ENCODE measurements at places on chromosomes 6 and 20.

DNA sequence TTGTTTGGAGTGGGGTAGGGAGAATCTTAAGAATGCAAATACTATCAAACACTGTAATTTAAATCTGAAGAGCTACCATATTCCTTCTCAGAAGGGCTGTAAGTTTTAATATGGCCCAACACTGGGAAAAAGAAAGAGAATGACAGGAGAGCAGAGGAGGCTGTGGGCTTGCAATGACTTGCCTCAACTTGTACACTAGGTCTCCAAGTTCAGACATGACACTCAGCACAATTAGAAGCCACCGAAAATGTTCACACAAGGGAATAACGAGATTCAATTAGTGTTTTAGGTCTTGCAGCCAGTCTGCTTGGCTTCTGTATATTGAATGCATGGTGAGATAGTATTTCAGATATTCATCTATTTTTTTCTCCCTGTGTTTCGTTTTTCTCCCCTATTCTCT is 89.4 kb downstream of the HS3ST5 start:
- no peak for DNase-seq

GRCh38 chr6:157597461-157598312 is 216.7 kb downstream of the ZDHHC14 start:
- DNase-seq: no peak

GRCh38 chr6:67184405-67184804 is 1450.7 kb upstream of the ADGRB3 start:
- no peak for DNase-seq

DNA sequence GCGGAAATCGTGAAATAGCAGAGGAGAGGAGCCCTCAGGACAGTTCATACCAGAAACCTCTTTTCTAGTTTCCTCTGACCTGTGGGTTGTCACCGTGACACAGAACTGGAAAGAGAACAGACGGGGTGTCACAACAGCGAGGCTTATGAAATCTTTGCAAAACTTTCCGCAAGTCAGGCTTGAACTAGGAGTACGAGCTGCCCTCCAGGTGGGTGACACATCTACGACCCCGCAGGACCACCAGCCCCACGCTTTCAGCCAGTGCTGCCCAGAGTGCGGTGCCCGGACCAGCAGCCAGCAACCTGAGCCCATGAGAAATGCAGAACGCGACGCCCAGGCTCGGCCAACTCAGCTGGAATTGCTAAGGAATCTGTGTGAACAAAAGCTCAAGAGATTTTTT is 30.8 kb downstream of the WRNIP1 start:
- DNase-seq: no peak

- DNase-seq: no peak
Measured at GRCh38 chr6:166476061-166476591, 93.4 kb upstream of the MPC1 start.

GRCh38 chr6:42448391-42448790 is 3.3 kb downstream of the TRERF1 start:
- no peak for DNase-seq

DNA sequence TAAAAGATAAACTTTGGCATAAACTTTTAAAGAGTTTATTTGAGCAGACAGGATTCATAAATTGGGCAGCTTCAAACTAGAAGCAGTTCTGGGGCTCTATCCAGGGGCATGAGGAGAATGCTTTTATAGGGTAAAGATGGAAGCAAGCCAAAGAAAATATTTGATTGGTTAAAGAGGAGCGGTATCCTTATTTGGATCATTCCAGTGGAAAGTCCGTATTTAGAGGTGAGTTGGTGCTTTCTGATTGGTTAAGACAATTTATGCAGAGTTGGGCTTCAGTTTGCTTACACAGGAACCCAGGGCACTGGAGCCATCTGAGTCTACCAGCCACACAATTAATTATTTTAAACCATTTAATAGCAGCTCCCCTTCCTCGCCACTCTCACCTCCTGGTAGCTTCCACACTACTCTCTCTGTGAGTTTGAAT is 37.9 kb upstream of the RNF217 start:
- no peak for DNase-seq

- DNase-seq: no peak
Measured at GRCh38 chr6:10540073-10540746, 19.1 kb downstream of the GCNT2 start.

GRCh38 chr6:12929678-12930077 is 213.1 kb downstream of the PHACTR1 start:
- no peak for DNase-seq

- DNase-seq: no peak
Measured at GRCh38 chr6:43222418-43223059, 6.7 kb downstream of the DNPH1 start.

- DNase-seq: no peak
Measured at GRCh38 chr6:137237413-137238170, 18.4 kb upstream of the IFNGR1 start.

- no peak for DNase-seq
Measured at GRCh38 chr6:125811259-125811658, 20.5 kb downstream of the NCOA7 start.

DNA sequence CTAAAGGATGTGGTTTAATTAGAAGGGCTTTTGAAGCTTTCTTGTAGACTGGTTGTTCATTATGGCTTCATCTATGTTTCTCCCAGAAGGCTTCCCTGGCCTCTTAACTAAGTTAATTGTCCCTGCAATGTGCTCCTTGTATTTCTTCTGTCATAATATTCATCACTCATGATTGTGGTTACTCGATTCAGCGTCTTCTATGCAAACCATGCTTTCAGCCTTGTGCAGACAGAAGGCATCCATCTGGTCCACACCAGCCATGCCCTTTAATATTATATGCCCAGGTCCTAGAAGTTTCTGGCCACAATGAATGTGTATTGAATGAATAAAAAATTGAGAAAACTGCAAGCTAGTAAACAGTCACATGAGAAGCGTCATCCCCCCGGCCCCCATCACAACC is 163.2 kb downstream of the KHDC1L start:
- no peak for DNase-seq

DNA sequence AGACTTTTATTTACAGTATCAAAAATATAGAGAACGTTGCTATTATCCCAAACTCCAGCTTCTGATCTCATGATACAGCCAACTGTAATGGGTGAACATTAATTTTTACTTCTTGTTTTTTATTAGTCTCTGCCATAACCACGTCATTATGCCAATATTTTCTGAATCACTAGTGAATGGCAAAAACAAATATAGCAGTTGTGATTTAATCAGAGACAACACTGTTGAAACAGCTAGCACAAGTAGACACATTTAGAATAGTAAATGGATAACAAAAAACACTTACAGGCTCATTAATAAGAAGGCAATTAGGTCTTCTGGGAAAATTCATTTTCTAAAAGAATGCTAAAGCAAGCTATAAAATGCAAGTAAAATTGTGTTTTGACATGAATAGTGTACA is 8.1 kb downstream of the PTPRK start:
- no peak for DNase-seq

DNA sequence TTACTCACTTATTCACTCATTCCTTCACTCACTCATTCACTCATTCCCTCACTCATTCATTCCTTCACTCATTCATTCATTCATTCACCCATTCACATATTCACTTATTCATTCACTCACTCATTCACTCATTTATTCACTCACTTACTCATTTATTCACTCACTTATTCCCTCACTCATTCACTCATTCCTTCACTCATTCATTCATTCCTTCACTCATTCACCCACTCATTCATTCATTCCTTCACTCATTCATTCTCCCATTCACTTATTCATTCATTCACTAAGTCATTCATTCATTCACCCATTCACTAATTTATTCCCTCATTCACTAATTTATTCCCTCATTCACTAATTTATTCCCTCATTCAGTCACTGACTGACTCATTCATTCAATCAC is 127.6 kb downstream of the EDN3 start:
- DNase-seq: no peak

DNA sequence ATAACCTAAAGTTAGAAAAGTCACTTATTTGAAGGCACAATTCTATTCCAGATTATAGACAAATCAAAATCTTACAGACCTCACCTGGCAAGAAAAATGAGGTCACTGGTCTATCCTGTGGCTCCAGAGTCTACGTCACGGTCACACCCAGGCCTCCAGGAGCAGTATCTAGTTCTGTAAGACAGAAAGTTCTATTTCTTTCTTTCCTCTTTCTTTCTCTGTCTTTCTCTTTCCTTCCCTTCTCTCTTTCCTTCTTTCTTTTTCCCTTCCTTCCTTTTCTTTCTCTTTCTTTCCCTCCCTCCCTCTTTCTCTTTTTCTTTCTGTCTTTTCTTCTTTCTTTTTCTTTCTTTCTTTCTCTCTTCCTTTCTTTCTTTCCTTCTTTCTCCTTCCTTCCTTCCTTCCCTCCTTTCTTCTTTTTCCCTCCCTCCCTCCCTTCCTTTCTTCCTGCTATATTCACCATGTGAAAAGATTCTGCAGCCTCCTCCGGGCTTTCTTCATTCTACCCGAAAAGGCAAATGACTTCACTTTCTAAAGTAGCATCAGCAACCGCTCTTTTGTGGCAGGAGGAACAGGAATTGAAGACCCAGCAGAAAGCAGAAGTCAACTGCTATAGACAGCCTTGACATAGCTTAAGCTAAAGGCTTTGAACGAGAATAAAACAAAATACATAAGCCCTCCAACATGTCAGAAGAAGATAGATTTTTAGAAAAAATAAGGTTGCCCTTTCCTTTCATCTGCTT is 83.9 kb upstream of the SIRPG start:
- peak; percentile 18 for DNase-seq

GRCh38 chr6:170058878-170059485 is 231.9 kb downstream of the DLL1 start:
- no peak for DNase-seq

DNA sequence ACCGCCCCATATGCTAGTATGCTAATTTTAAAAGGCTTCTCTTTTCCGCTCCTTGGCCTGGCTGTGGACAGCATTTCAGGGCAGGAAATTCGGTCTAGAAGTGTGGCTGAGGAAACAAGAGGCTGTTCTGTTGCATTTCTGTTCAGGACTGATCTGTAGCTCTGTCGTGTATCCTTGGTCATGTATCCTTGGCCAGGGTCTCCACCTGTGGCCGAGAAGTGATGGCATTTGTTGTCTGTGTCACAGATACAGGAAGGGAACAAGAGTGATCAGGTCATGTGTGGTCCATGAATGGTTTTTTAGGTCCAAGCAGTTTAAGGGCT is 300.5 kb upstream of the SUPT3H start:
- no peak for DNase-seq

DNA sequence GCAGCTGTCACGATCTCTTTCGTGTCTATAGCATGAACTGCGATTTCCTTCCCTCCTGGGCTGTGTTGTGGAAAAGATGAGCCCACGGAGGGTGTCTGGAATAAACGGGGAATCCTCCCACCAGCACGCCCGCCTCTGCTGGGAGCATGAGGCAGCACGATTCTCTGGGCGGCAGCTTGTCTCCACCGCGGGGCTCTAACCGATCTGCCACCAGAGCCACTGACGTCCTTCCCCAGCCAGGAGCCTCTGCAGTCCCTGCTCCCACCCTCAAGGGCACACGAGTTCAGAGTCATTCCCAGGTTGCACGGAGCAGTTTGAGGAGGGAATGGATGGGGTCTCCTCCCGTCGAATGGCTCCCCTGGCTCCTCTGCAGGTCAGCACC is 197.6 kb downstream of the DLL1 start:
- DNase-seq: no peak

- no peak for DNase-seq
Measured at GRCh38 chr6:16700202-16700915, 60.9 kb downstream of the ATXN1 start.

DNA sequence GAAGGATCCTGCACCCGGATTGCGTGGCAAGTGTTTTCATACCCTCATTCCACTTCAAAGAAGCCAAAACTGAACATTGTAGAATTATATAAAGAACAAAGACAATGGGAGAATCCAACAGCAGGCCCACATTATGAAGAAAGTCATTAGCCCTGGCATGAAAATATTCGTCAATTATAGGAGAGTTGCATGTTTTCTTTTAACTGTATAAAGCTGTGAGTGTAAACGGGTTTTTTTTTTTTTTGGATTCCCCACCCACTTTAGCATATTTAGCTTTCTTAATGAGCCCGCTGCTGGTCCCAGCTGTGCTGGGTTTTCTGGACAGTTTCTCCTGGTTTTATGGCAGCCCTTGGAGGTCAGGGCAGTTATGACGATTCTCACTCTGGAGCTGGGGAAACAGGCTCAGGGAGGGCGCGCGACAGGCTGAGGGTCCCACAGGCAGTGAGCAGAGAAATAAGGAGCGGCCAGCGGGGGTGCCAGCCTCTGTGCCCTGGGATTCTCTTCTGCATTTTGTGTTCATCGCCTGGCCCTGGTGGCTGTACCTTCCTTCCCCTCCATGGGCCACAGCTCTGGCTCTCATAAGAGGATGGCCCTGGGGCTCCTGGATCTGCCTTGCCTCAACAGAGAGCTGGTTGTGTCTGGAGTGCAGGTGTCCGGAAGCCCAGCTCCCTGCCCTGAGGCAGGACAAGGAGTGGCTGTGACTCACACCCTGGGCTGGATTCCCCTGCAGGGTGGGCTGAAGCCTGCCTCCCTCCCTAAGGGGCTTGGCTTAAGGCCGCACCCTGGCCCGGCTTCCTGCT is 24.1 kb upstream of the SULF2 start:
- no peak for DNase-seq

- no peak for DNase-seq
Measured at GRCh38 chr20:58903614-58904013, 51.1 kb downstream of the GNAS start.

DNA sequence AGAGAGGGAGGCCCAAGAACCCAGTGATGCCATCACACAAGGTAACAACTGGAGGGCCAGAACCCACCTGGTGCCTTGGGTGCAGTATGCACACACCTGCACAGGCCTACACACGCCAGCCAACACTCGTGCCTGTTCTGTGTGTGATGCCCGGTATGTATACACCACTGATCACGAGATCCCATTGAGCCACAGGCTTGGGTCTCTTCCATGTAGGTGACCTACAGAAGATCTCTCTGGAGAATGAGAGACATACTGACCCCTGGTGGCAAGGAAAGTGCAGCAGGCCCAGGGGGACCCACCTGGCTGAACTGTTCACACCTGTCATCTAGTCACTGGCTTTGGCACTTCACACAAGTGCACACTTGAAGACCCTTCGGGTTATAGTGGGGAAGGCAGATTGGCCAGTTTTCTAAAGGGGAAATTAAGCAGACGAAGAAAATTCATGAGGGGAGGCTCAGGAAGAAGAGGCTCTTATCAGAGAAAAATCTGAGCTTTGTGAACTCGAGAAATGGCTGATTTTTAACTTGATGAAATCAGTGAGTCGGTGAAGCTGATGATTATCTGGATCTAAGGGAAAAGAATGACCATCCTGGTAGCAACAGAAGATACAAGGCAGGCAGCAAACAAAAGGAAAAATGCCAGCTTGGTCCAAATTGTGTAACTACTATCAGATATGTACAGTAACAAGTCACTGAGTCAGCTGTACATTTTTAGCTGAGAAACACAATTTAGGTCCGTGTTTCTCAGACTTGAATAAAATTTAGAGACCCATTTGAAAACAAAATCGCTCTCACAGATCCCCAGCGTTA is 69.1 kb upstream of the PBOV1 start:
- DNase-seq: peak; percentile 4

DNA sequence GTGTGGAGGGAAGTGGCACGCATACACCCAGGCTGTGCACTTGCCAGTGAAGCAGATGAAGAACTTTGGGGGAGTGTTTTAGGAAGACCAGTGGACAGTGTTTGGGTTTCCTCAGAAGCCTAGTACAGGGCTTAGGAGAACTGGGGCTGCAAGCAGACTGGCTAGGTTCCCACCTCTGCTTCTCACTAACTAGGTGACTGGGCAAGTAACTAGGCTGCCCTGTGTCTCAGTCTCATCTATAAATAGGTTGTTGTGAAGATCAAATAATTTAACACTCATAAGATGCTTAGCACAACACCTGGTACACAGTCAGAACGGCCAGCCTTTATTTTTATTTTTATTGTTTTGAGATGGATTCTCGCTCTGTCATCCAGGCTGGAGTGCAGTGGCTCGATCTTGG is 312.1 kb downstream of the CDH26 start:
- no peak for DNase-seq

Data from naive B cell (primary cell).